ENCODE measurements at places on chromosomes 2 and 18.

- no peak for DNase-seq
Measured at GRCh38 chr2:176758426-176758825, 454.2 kb upstream of the HNRNPA3 start.

DNA sequence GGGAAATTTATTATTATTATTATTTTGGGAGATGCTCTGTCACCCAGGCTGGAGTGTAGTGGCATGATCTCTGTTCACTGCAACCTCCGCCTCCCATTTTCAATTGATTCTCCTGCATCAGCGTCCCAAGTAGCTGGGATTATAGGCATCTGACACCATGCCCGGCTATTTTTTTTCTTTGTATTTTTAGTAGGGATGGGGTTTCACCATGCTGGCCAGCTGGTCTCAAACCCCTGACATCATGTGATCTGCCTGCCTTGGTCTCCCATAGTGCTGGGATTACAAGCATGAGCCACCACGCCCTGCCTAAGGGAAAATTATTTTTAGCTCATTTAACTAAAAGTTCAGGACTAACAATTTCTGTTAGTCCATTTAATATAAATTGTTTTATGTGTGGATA, 109.2 kb upstream of the SESTD1 start:
- DNase-seq = no peak

DNA sequence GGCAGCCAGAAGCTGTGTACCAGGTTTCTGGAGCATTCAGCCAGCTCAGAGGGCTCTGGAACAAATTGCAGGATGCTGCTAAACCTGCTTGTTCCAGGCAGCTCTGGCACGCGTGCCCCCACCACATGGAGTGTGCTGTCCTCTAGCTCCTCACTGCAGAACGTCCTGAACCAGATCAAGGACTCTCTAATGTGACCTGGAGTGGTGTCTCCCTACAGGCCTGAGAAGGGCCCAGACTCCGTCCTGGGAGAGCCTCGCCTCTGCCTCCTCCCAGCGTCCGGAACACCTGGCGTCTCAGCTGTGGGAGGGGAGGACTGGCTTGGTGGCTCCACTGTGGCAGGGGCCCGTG, 115.6 kb upstream of the GPC1 start:
- no peak for DNase-seq

- DNase-seq = no peak
Measured at GRCh38 chr18:74286106-74286855, 5.5 kb downstream of the CYB5A start.

- no peak for DNase-seq
Measured at GRCh38 chr2:10253596-10254372, 48.9 kb upstream of the HPCAL1 start.

- DNase-seq = no peak
Measured at GRCh38 chr18:75797046-75797445, 369.5 kb upstream of the SMIM21 start.

- no peak for DNase-seq
Measured at GRCh38 chr2:207385903-207386302, 143.9 kb upstream of the CREB1 start.

DNA sequence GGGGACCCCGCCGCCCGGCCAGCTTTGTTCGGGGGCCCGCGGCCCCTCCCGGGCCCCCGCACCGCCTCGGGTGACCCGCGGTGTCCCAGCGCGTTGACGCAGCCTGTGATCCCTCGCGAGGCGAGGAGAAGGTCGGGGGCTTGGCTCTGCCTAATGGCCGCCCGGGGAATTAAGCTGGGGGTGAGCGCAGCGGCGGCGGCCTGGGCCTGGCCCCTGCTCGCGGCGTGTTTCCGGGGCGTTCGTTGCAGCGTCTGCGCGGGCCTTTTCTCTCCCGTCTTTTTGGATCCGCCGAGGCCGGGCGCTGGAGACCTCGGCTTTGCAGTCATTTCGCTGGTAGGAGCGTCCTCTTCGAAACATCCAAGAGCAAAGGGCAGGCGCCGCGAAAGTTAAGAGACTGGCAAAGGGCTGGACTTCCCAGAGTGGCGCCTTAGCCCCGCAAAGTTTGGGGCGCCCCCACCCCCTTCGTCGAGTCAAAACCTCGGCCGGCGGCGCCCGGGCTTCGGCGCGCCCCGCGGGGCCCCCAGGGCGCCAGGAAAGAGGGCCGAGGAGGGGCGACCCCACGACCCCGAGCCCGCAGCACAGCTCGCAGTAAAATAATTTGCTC, 1.3 kb downstream of the SALL3 start:
- no peak for DNase-seq

DNA sequence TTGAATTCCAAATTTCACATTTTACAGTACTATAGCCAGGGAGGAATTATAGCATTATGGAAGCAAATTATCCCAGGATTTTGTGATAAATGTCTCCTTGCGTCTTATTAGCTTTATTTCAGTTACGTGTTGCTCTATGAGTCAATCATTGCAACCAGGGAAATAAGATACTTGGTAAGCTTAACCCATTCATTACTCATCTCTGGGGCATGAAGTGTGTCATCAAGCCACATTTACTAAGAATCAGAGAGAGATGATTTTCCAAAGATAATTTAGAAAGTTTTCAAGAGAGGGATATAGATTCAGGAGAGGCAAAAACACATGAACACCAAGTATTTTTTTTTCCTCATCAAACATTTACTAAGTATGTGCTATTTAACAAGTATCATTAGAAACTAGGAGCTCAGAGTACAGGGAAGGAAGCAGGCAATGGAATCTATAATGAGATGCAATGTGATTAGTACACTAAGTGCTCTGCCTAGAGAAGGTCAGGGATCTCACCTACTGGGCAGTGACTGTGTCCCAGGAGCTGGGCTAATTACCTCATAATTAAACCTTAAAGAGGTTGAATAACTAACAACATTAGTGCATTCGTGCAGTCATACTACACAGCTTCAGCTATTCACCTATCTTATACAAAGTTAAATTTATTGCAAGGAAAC, 217.8 kb upstream of the NXPH2 start:
- no peak for DNase-seq

DNA sequence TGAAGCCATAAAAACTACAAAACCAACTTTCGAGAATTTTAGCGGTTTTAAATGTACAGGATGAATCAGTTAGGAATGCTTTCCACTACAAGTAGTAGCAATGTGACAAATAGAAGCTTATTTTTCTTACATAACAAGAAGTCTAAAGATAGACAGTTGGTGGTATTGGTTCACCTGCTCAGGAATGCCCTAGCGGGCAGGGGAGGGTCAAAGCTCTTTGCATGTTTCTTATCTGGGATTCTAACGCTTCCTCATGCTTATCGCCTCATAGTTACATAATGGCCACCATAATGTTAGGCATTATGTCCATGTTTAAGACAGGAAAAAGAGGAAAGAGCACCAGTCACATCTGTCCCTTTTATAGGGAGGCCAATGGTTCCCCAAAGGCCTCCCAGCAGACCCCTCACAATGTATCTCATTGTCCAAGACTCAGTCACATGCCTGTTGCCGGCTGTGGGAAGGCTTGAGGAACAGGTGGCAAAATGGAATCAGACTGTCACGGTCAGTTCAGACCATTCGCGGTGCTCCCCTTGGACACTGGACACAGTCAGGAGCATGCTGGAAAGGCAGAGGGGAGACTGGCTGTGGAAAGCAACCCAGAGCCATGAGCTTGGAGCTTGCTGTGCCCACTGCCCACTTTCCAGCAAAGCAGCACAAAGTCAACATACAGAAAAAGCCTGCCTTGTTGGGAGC, 69.4 kb upstream of the ODC1 start:
- no peak for DNase-seq

DNA sequence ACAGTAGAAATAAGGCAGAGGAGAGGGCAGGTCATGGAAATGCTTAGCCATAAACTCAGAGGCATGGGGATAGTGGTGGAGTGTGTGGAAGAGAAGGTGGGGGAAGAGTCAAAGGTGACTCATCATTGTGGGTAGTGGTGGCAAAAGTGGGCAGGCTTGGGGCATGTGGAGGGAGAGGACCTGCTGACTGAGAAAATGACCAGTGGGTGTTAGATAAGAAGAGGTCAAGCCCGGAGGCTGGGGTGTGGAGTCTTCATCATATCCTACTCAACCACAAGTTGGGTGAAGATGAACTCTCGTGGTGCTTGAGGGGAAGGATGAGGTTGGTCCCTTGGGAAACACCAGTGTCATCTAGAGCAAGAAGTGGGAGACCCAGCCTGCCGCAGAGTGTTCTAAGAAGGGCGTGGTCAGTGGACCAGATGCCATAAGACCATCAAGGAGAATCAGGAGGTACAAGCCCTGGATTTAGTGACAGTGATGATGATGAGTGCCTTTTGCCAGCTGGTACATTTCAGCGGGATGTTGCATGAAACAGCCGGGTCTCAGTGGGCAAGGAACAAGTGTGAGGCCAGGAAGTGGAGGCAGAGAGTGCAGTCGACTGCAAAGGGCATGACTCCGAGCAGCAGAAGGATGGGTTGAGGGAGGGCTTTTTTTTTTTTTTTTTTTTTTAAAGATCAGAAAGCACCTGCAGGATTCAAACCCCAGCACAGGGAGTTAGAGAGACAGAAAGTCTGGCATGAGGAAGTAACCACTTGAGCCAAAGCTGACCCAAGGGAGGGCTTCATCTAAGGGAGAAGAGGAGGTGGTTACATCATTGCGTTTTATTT, 122.6 kb upstream of the SPRED2 start:
- no peak for DNase-seq

GRCh38 chr2:227789803-227790202, 23.8 kb upstream of the CCL20 start:
- DNase-seq = no peak
